Stimulated activated CD8-positive, alpha-beta memory T cell treated with anti-CD3 and anti-CD28 coated beads, Interleukin-12 subunit alpha, Interleukin-12 subunit beta, amount 100 ng/mL, for 1 hour (primary cell): ENCODE measurements at places on chromosomes 5 and 9.
A peak's percentile ranks its signal among the peaks of the same experiment; 100 is the strongest.

GRCh38 chr5:133524666-133525065, 87.7 kb downstream of the FSTL4 start:
- no peak for DNase-seq

DNA sequence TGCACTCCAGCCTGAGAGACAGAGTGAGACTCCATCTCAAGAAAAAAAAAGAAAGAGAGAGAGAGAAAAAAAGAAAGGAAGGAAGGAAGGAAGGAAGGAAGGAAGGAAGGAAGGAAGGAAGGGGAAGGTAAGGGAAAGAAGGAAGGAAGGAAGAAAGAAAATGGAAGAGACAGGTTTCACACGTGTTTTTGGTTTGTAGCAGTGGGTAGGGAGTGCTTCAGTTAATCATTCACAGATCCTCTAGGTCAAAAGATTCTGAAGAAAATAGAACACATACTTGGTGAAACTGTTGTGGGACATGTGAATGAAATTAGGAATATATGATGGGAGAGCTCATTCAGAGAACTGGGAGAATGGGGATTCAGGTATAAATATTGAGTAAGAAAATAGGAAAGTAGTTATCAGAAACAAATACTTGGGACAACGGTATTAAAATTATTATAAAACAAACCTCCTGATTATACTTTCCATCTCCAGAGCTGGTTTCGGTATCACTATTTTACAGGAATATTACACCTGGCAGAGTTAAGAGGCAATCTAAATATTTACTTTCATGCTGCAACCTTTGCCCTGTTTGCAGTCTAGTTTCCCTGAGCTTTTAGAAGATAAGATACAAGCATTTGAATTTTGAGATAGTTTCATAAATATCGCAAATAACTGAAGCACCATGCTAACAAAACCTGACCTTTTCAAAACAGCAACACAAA, 37.2 kb downstream of the MARVELD2 start:
- DNase-seq = no peak

- no peak for DNase-seq
Observed at GRCh38 chr9:137453643-137454081, 5.5 kb downstream of the NSMF start.

GRCh38 chr5:7886849-7887475, 18.0 kb downstream of the MTRR start:
- no peak for DNase-seq

GRCh38 chr5:52502460-52502999, 285.2 kb upstream of the ITGA1 start:
- DNase-seq = no peak

GRCh38 chr9:129888293-129889121, 53.2 kb downstream of the USP20 start:
- DNase-seq = peak; percentile 80

DNA sequence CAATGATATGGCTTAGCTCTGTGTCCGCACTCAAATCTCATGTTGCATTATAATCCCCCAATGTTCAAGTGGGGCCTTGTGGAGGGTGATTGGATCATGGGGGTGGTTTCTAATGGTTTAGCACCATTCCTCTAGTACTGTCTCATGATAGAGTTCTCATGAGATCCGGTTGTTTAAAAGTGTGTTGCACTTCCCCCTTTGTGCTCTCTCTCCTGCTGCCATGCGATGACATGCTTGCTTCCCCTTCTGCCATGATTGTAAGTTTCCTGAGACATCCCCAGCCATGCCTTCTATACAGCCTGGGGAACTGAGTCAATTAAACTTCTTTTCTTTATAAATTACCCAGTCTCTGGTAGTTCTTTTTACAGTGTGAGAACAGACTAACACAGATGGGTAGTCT, 427.1 kb downstream of the CHSY3 start:
- DNase-seq = no peak

GRCh38 chr9:114552706-114553105, 34.9 kb upstream of the ATP6V1G1 start:
- no peak for DNase-seq

- DNase-seq = no peak
Observed at GRCh38 chr5:18491349-18491748, 857.1 kb downstream of the TAF11L14 start.

- no peak for DNase-seq
Observed at GRCh38 chr5:85671223-85671970, 946.3 kb upstream of the COX7C start.

GRCh38 chr5:87210076-87210475, 57.6 kb upstream of the RASA1 start:
- no peak for DNase-seq

- no peak for DNase-seq
Observed at GRCh38 chr5:79301046-79301712, 65.2 kb downstream of the JMY start.

DNA sequence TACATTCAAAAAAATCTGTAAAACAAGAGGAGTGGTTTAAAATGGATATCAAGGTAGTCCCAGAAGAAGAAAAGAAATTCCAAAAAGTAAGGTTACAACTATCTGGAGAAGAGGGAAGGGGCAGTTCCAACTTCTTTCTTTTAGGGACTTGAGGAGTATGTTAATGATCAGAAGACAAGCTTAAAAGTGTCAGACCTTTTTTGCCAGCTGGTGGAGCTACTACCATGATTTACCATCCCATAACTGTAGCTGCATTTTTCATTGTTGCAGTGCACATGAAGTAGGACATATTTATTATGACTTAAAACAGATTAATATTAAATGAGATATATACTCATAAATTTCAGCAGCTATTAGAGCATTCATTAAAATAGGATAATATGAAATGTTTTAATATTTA, 158.5 kb upstream of the RGS7BP start:
- no peak for DNase-seq

GRCh38 chr9:137458194-137459151, 661 bp downstream of the NSMF start:
- DNase-seq = no peak

GRCh38 chr5:179716286-179716685, 16.3 kb upstream of the MAML1 start:
- DNase-seq = no peak

DNA sequence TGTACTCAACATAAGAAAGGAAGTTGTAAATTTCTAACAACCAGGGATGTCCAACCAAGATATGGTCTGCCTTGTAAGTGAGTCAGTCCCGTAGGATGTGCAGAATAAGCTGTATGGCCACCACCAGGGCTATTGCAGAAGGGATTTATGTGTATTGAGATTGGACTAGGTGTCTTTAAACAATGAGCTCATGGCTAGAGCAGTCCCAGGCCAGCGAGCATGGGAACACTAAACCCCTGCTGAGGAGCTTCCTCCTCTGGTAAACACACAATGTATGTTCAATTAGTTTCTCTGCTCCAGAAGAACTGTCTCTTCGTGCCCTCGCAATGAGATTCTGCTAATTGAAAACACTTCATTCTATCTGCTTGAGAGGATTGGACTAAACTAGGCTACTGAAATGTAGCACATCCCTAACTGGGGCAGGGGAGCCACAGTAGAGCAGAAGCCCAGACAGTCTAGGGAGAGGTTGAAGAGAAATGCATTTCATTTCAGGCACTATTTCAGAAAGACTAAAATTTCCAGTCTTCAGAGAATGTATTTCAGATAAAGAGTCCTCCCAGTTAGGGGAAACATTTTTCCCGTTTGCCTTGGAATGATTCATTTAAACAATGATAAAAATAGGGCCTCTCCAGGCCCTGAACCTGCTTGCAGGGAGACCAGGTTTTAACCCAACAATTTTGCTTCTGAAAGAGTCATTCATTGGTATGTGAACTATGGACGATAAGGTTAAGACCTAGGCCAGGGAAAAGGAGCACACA, 154.7 kb downstream of the FAM114A2 start:
- DNase-seq = no peak

DNA sequence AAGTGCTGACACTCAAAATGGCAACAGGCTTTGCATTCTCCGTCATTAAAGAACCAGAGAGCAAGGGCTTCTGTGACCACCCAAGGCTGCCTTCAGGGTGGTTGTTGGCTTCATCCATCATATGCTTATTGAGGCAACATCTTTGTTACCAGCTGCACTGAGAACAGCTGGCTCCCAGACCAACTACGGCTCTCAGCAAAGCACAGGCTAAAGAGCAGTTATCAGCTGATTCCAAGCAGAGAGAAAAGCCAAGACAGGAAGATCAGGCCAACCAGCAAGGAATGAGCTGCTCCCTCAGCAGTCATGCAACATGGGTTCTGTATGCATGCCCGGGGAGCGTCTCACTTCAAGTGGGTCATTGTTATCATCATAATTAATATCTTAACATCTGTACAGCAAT, 358.9 kb downstream of the ACTL7B start:
- DNase-seq = no peak

- DNase-seq = peak; percentile 36
Observed at GRCh38 chr5:59810041-59810440, 83.5 kb downstream of the PDE4D start.

- DNase-seq = no peak
Observed at GRCh38 chr5:139543423-139543991, 17.6 kb upstream of the UBE2D2 start.

- no peak for DNase-seq
Observed at GRCh38 chr5:95984287-95984938, 22.8 kb upstream of the ELL2 start.

- DNase-seq = no peak
Observed at GRCh38 chr9:126633881-126634558, 20.3 kb downstream of the LMX1B start.

DNA sequence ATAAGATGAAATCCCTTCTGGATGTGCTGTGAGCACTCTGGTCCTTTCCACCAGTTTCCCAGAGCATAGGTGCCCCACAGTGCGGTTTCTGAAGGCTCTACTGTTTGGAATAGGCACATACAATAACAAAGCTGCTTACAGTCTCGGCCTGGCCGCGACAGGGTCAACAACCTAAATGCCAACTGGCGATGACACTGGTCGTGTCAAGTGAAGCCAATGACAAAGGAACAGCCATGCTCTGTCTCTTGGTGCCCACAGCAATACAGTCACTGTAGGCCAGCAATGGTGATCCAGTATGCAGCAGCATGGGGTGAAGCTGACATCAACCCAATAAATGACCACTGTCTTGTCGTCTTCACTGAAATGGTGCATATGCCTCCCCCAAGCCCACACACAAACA, 47.8 kb upstream of the EQTN start:
- no peak for DNase-seq

- no peak for DNase-seq
Observed at GRCh38 chr5:98827161-98827560, 53.7 kb downstream of the RGMB start.
